ENCODE measurements at places on chromosomes 1 and 21.

DNA sequence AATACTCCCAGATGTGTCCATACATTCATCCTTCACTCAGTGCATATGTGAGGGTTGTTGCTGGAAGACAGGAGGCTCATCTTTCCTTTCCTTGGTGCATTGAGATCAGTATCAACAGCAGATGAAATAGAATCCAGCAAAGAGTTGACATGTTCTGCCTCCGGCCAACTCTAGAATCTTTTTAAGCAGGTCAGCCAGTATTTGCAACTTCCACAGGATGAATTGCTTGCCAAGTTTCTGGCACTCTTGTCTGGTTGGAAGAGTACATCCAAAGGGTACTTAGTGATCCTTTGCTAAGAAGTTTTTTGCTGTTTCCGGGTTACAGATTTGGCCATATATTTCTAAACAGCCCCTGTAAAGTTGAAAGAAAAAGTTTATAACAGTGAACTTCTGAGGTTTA lies 21.1 kb downstream of the SYNC start:
- no peak for DNase-seq

DNA sequence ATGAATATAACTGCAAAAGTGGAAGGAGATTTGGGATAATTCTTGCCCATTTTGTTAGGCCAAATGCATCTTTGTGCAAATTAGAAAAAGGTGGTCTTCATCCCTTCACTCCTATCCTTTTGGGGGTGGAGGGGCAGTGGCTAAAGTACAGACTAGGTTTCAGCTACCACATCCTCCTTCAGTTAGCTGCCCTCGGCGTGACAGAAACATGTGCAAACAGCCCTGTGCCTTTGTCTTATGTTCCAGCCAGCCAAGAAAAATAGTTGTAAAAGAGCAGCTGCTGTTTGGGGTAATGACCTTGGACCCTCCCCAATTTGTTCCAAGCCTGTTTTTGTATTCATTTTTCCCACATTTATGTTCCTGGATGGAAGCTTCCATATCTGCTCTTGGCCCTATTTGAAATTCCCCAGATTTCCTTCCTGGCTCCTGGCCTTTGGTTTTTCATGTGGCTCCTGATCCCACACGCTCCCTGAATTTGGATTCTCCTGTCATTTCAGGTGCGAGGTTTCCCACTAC lies 8.3 kb upstream of the LGALS8 start:
- DNase-seq, result no peak

DNA sequence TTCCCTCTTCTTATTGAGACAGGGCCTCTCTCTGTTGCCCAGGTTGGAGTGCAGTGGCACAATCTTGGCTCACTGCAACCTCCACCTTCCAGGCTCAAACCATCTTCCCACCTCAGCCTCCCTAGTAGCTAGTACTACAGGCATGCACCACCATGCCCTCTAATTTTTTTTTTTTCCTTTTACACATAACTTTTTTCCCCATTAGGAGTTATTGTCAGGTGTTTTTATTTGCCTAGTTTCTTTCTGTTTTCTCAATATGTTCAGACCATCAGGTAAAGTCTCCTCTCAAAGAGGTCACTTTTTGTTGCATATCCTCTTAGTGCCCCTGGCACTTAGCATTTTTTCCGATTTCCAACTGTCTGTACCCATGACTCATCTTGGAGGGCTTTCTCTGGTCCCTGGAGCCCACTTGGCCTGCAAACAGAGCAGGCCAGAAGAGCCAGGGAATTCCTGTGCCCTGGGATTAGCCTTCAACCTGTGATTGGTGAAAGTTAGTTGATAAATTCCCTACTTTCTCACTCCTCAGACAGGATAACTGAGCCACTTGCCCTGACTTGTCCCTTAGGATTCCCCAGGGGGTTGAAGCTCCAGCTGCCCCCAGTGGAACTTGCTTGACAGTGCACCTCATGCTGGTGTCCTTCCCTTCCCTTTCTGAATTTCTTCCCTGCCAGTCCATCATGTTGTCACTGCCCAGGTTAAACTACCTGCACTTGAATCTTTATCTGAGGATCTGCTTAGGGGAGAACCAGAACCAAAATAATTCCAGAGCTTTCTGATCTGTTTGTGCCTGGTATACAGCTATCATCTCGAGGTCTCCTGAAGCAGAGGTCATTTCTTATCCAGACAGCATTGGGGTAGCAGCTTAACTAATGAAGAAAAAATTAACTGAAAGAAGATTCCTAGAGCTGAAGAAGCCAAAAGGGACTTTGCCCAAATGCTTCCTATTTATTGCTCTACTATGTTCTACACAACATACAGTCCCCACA lies 2.4 kb downstream of the NTPCR start:
- peak; percentile 25 for DNase-seq

DNA sequence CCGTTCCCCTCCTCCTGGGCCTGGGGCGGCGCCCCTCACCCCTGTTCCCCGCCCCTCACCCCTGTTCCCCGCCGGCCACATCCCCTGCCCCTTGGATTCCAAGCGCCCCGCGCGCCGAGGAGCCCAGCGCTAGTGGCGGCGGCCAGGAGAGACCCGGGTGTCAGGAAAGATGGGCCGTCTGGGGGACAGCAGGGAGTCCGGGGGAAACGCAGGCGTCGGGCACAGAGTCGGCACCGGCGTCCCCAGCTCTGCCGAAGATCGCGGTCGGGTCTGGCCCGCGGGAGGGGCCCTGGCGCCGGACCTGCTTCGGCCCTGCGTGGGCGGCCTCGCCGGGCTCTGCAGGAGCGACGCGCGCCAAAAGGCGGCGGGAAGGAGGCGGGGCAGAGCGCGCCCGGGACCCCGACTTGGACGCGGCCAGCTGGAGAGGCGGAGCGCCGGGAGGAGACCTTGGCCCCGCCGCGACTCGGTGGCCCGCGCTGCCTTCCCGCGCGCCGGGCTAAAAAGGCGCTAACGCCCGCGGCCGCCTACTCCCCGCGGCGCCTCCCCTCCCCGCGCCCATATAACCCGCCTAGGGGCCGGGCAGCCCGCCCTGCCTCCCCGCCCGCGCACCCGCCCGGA lies at the start of gene TP73:
Gene TP73 (plus strand): TSS at position 587 of the 618 bp plus-strand sequence. CDS start 29,850 bp downstream, outside the sequence.
- DNase-seq, result peak; percentile 59

DNA sequence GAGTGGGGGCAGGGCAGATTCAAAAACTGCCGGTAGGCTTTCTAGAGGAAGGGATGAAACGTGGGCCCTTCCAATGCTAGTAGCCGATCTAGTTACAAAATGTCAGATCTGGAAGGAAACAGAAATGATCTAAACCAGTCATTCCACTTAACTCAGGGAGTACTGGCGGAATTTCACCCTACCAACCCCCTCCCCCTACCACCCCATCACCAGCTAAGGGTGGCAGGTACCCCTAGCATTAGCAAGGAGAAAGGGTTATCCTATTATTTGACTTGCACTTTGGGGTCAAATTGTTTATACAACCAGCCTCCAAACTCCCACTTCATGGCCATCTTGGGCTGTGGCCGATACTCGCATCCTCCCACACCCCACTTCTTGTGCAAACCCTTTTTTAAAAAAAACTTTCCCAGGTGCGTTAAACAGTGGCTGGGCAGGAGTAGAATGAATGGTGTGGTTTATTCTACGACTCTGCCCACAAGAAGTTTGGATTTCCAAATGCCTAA lies 644 bp upstream of the MRPL24 start:
- DNase-seq, result no peak

DNA sequence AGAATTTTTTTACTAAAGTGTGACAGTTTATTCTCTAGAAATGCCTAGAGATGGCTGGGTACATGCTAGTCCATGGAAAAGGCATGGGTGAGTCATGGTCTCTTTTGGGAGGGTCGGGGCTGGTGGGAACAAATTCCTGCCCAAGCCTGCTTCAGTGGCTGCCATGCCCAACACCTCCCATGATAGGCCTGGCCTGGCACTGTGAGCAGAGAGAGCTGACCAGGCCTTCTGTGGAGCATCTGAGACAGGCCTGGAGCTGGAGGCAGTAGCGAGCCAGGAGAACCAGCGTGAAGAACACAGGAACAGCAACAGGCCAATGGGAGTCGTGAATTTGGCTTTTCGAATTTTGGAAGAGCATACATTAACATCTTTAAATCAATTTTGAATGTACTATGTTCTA lies 209.2 kb downstream of the SDCCAG8 start:
- no peak for DNase-seq

DNA sequence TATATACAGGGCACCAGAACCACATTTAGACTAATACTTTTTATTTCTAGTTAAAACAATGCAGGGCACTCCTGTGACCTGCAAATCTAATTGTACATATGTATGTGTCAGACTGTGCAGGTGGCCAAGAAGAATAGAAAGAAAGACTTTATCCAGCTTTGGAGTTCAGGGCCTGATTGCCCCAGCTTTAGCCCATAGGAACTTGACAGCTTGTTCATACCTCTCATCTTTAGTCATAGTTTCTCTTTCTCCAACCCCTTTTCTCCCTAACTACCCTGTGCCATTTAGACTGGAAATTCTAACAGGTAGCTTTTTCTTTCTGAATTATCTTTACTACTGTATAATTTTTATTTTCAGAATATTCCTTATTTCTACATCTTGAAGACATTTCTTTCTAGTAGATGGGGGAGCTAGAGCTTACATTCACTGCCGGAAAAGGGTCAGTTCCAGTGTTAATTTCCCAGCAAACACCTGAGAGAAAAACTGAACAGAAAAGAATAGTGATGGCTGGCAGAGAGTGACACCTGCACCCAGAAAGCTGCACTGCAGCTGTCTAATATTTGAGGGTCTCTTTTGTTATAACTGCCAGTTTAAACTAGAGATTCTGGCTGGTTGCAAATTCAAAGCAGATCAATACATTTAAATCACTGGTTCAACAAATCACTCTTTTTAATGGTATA lies 8.4 kb downstream of the YBX1 start:
- no peak for DNase-seq

DNA sequence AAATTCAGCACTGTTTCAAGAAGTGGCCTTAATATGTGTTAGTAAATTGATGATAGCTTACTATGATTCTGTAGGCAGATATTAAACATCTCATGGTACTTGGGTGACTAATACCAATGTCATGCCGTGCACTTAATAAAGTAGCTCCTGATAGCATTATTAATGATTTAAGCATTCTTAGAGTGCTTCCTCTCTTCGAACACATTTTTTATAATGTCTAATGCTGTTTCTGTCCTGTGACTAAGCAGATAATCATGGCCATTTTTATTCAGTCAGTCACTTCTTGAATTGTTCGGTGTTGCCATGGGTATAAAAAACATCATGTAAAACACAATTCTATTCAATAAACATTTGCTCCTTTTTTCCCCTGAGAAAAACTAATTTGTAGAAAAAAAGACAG lies 804.6 kb upstream of the ADGRL4 start:
- no peak for DNase-seq

DNA sequence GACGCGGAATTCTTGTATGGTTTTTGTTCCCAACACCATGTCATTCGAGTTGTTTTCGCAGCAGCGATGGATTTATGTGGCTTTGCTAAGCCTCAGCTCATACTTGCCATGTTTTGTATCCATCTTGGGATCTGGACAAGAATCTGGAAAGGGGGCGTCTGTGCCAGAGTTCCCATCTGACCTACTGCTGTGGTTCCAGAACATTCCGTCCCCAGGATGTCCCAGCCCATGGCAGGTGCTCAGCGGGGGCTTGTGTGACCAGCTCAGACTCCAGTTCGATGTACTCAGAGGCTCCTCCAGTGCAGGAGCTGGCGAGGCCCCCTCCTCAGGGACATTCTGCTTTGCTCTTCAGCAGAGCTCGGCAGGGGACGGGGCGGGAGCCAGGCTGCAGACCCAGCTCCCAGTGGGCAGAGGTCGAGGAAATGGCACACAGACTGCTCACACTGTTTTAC lies 24.0 kb upstream of the ADARB1 start:
- no peak for DNase-seq

DNA sequence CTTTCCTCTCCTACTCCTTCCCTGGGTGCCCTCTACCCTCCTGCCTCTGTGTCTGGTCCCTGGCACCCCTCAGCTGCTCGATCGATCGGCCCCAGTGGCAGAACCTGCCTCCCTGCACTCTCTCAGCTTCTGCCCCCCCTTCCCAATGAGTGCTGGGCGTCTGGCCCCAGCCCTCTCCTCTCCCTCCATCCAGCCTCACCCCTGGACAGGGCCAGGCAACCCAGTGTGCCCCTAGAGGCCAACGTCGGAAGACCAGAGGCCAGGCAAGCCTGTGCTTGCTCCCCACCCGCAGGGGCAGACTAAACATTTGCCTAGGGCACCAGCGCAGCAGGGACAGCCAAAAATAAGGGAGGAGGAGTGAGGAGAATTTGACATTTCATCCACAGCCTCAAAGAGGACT lies 43.5 kb downstream of the LGR6 start:
- no peak for DNase-seq

DNA sequence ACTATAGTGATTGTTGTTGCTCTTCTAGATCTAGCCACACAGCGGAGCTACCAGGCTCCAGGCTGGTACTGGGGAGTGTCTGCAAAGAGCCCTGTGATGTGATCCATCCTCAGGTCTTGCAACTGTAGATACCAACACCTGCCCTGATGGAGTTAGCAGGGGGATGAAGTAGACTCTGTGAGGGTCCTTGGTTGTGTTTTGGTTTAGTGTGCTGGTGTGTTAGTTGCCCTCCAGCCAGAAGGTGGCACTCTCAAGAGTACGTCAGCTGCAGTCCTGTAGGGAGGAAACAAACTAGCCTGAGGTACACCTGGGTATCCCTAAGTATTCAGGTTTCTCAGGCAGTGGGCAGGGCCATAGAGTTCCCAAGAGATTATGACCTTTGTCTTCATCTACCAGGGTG lies 81.2 kb upstream of the TMPRSS2 start:
- DNase-seq, result no peak

GRCh38 chr1:225820522-225821120 lies 10.7 kb downstream of the EPHX1 start:
- no peak for DNase-seq

DNA sequence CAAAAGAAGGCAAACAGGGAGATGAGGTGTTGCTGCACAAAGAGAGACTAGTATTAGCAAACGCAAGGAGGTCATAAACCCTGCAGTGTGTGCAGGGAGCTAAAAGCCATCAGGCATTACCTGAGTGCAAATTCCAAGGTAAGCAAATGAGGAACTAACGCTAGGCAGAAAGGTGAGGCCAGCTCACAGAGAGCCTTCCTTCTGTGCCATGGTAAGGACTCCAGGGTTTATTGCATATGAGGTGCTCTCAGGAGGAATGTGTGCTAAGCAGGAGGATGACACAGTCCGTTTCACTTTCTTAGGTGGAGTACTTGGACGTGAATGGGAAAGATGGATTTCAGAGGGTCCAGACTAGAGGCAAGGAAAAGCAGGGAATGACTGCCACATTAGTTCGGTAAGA lies 44.6 kb upstream of the MYBPHL start:
- no peak for DNase-seq

- DNase-seq, result no peak
Observed at GRCh38 chr1:203173566-203173965, 2.1 kb downstream of the MYBPH start.

- DNase-seq, result peak; percentile 69
Observed at GRCh38 chr1:225750420-225750819, 27.2 kb upstream of the SRP9 start.

DNA sequence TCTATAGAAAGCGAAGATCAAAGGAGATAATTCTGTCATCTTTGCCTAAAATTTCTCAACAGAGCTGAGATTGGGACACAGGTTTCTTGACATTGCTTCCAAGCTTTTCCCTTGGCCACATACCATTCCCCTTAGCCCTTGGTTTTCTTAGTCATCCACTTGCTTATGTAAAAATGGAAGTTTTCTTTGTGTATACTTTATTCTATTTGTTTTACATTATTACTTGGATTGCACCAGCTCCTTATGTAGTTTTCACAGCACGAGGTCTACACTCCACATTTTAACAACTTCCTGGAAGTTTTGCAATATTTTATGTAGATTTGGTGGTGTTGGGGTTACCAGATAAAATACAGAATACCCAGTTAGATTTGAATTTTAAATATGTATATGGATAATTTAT lies 129.8 kb downstream of the PLA2G4A start:
- DNase-seq, result no peak
